Caki2 (cell line): ENCODE measurements at places on chromosomes 1 and 21. TPM values are rescaled to one million over a fixed set of nuclear protein-coding genes. Genes with fewer than 3 reads are reported as not detected.

ACBD3 gene
- total RNA-seq = 24.9 and 39.2 TPM in 2 replicates

IQGAP3 gene
- total RNA-seq = 34.8 and 47.1 TPM in 2 replicates

SAMD11 gene
- 69.4 and 98.9 TPM in 2 replicates for total RNA-seq

RORC gene
- total RNA-seq = 0.24 and 3.3 TPM in 2 replicates

CSMD2 gene
- total RNA-seq = not detected in 2 replicates

OR10J1 gene
- total RNA-seq = not detected in 2 replicates

DNA sequence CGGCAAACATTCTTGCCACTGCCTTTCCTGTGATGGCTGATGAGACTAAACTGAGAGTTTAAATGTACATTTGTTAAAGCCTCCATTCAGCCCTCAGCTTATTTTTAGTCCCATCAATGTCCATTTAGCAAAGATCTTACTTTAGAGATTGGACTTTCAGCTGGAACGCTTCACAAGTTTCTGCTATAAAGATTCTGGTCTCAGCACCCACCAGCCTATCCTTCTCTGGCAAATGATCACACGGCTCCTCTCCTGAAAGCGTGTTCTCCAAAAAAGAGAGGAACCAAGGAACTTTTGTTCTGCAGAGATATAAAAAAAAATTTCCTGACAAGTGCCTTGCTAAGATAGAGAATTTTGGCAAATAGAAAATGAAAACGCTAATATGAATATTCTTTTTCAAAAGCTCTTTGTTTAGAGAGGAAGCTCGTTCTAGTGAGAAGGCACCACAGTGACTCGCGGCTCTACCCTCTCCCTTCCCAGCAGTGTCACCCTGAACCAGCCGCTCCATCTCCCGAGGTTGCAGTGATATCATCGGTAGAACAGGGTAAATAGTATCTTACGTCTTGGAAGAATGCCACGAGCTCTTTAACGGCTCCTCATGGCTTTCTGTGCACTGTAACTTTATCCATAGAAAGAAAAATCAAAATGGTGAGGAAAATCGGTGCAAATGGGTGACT is 200.2 kb downstream of the APP start:
- DNase-seq = no peak

DNA sequence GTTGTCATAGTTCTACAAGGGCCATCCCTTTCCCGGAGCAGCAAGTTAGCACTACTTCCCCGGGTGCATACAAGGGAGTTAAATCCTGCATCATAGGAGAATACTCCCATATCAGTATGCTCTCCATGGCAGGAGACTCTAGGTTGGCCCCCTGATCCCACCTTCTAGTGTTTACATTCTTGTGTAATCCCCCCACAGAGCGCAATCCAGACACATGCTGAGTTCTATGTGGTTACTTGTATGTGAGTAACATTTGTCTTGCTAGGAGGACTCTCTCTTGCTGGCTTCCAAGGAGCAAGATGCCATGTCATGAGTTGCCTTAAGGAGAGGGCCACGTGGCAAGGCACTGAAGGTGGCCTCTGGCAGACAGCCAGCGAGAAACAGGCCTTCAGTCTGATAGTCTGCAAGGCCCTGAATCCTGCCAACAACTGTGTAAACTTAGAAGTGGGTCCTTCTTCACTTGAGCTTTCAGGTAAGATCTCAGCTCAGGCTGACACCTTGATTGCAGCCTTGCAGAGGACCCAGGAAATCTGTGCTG is 155.3 kb downstream of the CDC7 start:
- no peak for DNase-seq

- no peak for DNase-seq
Observed at GRCh38 chr1:172756024-172756423, 97.1 kb downstream of the FASLG start.

DNA sequence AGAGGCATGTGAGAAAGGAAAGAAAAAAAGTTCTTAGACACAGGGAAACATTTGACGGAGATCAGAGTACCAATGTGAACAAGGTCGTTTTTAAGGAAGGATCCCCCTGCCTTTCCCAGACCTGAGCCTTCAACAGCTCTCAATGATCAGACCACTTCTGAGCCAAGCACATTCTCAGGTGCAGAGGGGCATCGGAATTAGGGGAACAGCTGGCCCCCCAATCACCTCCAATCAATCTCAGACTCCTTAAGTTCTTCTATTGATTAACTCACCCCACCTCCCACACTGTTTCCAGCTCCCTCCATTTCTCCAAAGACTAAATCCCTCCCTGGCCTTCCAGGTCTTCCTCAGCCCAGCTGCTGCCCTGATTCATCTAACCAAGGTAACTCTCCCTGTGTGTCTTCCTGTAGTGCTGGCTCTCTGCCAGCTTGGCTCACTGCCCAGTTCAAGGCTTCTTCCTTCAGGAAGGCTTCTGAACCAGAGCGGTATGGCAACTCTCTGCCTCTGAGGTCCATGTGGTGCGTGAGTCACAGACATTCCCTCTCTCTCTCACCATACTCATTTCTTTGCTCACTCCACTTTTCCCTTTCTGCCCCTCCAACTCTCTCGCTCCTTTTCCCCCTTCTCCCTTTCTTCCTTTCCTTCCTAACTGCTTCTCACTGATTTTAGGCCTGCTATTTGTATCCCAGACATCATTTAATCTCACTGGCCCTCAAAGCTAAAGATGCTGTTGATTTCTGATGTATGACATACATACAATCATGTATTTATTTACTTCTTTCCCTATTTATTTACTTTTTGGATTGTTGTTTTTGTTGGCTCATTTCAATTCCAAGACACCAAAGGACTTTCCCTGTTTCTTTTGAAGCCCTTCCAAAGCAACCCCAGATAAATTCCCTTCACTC is 18.1 kb downstream of the CFAP45 start:
- DNase-seq = peak; percentile 93

DNA sequence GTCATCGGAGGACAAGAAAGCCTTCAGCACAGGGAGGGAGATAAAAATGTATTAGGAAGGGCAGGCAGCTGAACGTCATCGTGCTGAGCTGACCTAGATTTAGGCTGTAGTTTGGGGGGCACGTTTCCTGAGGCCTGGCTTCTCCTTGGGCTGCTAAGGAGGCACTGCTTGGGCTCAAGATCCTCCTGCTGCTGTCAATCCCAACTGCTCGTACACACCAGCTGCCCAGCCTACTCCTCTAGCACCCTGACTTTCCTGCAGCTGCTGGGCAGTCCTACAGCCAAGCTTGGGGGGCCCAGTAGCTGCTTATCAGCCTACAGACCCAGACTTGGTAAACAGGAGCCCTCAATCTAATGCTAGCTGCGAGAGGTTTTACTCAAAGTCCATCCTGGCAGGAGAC is 6.2 kb downstream of the TMEM35B start:
- no peak for DNase-seq

DNA sequence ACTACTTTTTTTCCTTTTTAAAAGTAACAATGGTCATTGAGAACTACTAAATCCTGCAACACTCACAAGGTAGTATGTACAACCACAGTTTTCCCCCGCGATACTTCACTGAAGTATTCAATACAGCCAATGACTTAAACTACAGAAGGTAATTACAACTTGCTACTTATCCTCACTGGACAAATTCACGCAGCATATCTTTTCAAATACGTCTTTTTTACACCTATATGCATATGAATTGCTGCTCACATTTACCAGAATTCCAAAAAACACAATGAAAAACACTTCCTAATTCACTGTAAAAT is 12.4 kb downstream of the NRIP1 start:
- DNase-seq = no peak

GRCh38 chr1:46205791-46206190 is 2.7 kb downstream of the LURAP1 start:
- no peak for DNase-seq

GRCh38 chr1:156768610-156769295 is 1.4 kb downstream of the PRCC start:
- no peak for DNase-seq

DNA sequence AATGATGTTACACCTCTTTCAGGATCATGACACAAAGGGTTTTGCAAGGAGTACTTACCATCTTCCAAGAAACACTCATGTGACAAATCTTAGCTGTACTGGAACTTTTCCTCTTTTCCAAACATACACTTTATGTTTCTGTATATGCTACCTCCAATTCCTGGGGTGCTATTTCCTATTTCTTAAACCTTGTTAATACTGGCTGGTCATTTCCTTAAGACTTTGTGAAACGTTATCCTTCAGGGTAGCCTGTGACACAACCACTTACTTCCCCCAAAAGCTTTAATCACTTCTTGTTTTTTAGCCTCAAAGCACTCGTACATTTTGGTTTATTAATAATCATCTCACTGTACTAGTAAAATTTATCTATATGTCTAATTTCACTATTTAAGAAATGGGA is 39.4 kb downstream of the OR10Z1 start:
- DNase-seq = no peak

GRCh38 chr1:236748268-236748870 is 46.7 kb upstream of the MTR start:
- no peak for DNase-seq

DNA sequence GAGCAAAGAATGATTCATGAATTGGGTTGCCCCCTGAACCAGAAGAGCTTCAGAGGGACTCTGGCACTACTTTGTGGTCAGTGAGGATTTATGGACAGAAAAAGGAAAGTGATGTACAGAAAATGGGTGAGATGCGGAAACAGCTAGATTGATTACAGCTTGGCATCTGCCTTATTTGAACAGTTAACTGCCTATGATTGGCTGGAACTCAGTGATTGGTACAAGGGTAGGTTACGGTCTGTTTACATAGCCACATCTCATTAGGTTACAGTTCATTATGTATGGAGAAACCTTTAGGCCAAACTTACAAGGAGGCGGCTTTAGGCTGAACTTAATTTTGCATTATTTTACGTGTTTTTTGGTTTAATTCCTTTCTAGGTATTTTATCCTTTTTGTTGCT is 29.0 kb upstream of the RHOU start:
- DNase-seq = no peak

- DNase-seq = no peak
Observed at GRCh38 chr1:52752484-52752826, 26.2 kb downstream of the ZYG11B start.
